ENCODE measurements at places on chromosomes 2 and 18.

DNA sequence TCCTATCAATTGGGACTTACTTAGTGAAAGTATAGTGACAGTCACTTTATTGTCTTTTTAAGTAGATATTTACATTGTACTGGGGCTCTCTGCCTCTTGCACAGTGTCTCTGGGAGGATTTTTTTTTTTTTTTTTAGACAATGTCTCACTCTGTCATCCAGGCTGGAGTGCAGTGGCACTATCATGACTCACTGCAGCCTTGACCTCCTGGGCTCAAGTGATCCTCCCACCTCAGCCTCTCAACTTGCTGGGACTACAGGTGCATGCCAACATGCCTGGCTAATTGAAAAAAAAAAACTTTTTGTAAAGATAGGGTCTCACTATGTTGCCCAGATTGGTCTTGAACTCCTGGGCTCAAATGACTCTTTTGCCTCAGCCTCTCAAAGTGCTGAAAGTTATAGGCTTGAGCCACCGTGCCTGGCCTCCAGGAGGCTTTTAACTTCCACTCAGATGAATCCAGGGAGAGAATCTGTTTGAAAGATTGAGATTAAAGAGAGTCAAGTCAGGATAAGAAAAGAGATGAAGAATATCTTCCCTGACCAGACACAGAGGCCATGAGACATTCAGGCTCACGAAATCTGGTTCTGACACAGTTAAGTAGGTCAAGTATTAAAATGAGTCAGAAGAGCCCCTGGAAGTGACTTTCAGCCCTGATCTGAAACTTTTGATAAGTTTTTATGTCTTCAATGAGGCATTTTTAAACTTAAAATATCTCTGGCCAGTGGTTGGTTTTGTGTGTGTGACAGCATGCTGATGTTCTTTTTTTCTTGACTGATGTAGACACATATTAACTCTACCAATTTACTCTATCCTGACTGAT, 18.3 kb downstream of the ARHGEF33 start:
- no peak for DNase-seq

- no peak for DNase-seq
Measured at GRCh38 chr2:40244675-40245074, 207.2 kb downstream of the SLC8A1 start.

- DNase-seq: no peak
Measured at GRCh38 chr2:28629910-28630309, 121.7 kb upstream of the PPP1CB start.

GRCh38 chr2:146414456-146414855, 1430.4 kb upstream of the ACVR2A start:
- no peak for DNase-seq

DNA sequence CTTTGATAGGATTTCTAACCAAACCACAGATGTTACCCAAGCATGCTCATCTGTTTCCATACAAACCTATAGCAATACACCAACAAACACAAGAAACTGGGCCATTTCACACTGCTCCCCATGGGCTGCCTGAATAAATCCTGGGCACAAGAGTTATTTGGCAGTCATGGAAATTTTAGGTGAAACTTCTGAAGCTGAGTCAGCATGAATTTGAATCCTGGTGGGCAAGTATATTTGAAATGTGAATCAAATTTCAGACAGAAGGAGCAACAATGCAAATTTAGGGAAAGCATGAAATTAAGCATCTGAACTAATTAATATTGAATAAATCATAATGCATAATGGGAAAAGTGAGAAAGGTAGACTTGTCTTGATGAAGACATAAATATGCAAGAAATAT, 15.9 kb upstream of the TRIM43 start:
- DNase-seq: no peak

DNA sequence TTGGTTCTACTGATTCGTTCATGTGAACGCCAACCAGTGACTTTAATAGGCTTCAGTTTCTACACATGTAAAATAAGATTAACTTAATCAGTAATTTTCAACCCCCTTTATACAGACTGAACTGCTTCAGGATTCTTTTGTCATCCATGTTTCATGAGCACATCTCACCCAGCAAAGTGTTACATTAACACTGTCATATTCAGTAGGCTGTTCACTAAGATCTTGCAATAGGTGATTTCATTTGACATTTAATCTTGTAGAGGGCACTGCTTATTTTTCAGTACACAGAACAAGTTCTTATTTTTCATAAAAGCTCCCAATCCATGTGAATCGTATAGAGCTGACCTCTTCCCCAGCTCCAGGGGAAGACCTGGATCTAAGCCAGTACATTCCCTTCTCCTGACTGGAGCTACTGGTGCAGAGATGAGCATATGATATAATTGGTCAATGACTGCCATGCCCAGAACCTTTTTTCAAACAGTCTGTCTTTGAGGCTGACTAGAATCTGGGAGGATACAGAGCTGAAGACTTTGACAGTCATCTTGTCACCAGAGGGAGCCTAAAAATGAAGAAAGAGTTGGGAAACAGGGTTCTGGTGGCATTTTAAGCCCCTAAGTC, 72.2 kb upstream of the CHRNA1 start:
- no peak for DNase-seq

GRCh38 chr2:38572167-38572566, 30.6 kb downstream of the HNRNPLL start:
- no peak for DNase-seq

GRCh38 chr18:76412010-76412817, 82.8 kb downstream of the ZNF516 start:
- DNase-seq: no peak

GRCh38 chr2:155730804-155731203, 601.7 kb downstream of the NR4A2 start:
- no peak for DNase-seq

DNA sequence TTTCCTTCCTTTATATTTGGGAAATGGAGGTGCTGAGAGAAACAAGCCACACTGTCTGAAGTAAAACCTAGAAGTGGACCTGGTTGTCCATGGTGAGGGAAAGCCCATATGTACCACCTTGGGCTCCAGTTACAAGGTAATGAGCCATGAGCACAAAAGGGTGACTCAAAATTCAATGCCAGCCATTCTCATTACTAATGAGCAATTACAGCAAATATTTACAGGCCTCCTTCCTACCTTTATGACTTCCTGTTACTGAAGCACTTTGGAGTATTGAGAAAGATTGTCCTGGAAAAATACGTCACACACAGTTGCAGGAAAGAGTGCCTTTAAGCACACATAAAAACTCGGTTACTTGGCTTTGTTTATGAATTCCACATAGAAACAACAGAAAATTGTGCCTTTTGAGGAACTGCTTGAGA, 9.1 kb downstream of the EPAS1 start:
- DNase-seq: no peak

DNA sequence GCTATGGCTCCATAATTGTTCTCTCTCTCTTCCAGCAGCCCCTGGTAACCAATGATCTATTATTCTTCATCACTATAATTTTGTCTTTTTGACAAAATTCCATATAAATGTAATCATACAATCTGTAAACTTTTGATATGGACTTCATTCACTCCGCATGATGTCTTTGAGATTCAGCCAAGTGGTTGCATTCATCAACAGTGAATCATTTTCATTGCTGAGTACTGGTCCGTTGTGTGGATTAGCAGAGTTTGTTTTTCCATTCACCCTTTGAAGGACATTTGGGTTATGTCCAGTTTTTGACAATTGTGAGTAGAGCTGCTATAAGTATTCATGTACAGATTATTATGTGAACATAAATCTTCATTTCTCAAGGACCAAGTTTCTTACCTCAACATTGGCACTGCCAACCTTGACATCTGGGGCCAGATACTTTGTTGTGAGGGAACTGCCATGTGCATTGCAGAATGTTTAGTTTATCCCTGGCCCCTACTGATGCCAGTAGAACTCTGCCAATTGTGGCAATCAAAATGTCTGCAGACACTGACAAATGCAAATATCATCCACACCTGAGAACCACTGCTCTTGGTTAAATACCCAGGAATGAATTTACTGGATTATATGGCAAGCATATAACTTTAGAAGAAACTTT, 48.4 kb upstream of the BCL2L11 start:
- DNase-seq: no peak

All from renal cortex interstitium (tissue), 15 donors.